Endothelial cell of umbilical vein (primary cell): ENCODE measurements at places on chromosomes 5 and 9.
A peak's percentile ranks its signal among the peaks of the same experiment; 100 is the strongest.

GRCh38 chr5:55033568-55033967, 9.5 kb downstream of the GZMK start:
- DNase-seq = no peak

- DNase-seq = no peak
Measured at GRCh38 chr5:15914638-15915037, 265.0 kb downstream of the MARCHF11 start.

DNA sequence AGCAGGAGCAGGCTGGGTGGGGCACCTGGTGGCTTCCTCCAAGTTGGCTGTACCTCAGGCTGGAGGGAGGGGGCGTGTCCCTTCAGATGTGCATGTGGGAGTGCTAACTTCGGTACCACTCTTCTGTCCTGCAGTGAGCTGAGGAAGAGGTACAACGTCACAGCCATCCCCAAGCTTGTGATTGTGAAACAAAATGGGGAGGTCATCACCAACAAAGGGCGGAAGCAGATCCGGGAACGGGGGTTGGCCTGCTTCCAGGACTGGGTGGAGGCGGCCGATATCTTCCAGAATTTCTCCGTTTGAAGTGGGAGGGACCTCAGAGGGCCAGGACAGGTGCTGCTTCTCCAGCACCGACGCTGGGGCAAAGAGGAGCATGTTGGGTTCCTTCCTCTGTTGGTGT, 9.3 kb downstream of the NXNL2 start:
- DNase-seq = peak; percentile 5

DNA sequence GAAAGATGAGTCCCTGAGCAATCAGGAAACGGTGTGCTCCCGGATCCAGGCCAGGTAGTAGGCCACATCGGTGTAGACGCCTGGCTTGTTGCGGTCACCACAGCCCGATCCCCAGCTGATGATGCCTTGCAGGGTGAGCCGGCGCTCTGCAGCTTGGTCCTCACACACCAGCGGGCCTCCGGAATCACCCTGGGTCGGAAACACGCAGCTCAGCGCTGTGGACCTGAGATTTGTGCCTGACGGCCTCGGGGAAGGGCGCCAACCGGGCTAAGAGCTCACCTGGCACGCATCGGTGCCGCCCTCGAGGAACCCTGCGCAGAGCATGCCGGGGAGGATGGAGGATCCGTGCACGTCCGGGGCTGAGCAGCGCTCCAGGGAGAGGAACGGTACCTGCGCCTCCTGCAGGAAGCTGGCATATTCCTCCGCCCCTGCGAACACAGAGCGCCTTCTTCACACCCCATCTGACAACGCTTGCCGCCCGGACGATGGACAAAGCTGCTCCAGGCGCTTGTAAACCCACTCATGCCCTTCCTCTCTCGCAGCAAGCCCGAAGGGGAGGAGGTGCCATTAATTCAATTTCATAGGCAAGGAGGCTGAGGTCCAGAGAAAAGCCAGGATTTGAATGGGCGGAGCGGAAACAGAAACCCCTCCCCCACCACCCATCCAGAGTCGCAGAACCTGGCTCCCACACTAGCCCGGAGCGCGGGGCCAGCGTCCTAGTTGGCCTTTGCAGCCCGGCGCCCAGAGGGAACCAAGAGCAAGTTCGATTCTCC, 2.0 kb upstream of the PFN3 start:
- DNase-seq = no peak

DNA sequence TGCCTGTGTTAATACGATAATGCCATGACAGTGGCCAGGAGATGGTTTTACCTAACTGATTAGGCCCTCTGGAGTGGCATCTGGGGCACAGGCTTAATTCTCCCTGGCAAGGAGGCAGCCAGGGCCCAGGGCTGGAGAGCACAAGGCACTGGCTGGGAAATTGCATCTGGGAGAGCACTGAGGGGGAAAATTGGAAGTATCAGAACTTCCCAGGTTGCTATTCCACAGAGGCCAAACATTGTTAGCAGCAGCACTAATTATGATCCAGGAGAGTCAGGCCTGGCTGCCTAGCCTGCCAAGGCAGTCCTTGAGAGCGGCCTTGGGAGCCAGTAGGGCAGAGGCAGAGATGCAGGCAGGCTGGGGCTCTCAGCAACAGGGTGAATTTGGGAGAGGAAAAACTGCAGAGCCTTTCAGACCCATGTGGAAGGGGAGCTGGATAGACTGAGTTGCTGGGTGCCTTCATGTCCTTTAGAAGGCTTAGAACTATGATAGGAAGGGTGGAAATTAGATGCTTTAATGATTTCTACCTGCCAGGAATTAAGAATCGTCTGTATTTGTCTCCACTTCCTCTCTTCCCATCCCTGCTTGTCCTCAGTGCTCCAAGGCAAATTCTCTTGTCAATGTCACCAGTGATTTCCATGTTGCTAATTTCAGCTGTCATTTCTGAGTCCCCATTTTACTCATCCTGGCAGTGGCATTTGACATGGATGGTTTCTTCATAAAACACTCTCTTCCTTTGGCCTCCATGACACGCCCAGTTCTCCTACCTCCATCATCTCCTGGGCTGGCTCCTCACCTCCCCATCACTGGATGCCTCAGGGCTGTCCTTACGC, 56.1 kb upstream of the HSPA9 start:
- DNase-seq = no peak

- DNase-seq = no peak
Measured at GRCh38 chr5:25713259-25713658, 1068.5 kb upstream of the CDH10 start.

GRCh38 chr9:98222885-98223691, 30.7 kb upstream of the CORO2A start:
- DNase-seq = peak; percentile 32

GRCh38 chr9:71112866-71113265, 8.6 kb downstream of the TRPM3 start:
- no peak for DNase-seq

DNA sequence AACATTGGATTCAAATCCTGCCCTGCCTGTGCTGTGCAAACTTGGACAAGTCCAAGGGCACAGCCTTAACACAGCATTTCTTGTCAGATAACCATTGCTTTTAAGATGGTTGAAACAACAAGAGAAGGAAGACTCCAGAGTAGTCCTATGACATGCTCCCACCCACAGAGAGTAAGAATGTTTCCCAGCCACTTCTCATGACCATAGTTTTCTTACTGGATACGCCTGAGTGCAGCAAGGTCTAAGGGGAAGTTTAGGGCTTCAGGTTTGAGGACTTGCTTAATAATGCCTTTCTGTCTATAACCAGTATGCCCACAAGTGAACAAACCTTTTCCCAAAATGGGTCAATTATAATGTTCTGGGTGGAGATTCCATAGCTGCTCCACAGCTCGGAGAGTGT, 126.4 kb downstream of the SLF1 start:
- no peak for DNase-seq

- DNase-seq = no peak
Measured at GRCh38 chr5:56350011-56350596, 117.0 kb upstream of the ANKRD55 start.

DNA sequence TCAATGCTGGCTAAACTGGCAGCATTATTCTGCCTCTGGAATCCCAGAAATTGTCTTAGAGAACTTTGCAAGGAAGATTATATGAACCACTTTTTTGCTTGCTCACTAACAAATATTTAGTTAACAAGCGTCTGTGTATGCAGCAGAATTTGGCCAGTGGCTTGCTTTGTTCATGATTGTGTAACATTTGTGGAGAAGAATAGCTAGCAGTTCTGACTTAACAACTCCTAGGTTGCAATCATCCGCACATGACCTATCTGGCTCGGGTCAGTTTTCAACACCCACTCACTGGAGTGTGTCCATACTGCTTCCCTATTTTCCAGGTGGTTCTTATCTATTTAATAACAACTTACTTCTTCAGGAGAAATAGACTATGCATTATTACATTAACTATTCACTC, 98.5 kb downstream of the SNX18 start:
- no peak for DNase-seq

- no peak for DNase-seq
Measured at GRCh38 chr9:33463151-33463550, 10.6 kb downstream of the NOL6 start.

- DNase-seq = no peak
Measured at GRCh38 chr9:16282216-16282615, 588.3 kb downstream of the BNC2 start.

GRCh38 chr5:128123936-128124335, 40.4 kb downstream of the SLC12A2 start:
- no peak for DNase-seq

DNA sequence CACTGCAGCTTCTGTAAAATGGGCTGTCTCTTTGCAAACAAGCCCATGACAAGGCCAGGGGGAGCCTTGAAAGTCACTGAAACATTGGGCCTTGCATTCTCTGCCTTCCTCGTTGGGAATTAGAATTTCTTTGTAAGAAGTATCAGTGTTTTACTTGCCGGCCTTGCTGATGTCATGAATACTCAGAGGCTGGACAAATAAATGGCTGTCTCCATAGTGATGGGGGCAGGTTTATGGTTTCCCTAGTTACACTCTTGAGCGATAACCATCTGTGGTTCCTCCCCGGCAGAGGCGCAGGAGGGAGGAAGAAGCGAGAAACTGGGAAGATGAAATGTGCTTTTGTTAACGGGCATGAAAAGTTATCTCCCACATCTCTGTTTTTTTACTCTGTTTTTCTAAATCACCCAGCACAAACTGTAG, 272.7 kb upstream of the PANK3 start:
- DNase-seq = peak; percentile 24

DNA sequence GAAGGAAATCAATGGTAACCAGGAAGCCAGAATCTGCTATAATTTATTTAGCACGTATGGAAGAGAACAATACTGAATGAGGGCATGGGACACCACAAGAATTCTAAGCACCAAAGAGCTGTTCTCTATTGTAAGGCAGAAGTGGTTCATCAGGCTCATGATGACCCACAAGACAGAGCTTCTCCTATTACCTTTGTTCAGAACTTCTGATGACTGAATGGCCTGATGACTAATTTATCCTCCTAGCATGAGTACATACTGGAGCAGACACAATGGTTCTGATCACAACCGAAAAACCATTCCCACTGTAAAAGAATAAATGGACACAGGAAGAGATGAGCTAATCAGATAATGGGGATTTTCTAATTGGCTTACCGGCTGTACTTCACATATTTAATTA, 329.8 kb upstream of the PDE4D start:
- no peak for DNase-seq

- no peak for DNase-seq
Measured at GRCh38 chr5:139880416-139881142, 85.0 kb downstream of the PSD2 start.

DNA sequence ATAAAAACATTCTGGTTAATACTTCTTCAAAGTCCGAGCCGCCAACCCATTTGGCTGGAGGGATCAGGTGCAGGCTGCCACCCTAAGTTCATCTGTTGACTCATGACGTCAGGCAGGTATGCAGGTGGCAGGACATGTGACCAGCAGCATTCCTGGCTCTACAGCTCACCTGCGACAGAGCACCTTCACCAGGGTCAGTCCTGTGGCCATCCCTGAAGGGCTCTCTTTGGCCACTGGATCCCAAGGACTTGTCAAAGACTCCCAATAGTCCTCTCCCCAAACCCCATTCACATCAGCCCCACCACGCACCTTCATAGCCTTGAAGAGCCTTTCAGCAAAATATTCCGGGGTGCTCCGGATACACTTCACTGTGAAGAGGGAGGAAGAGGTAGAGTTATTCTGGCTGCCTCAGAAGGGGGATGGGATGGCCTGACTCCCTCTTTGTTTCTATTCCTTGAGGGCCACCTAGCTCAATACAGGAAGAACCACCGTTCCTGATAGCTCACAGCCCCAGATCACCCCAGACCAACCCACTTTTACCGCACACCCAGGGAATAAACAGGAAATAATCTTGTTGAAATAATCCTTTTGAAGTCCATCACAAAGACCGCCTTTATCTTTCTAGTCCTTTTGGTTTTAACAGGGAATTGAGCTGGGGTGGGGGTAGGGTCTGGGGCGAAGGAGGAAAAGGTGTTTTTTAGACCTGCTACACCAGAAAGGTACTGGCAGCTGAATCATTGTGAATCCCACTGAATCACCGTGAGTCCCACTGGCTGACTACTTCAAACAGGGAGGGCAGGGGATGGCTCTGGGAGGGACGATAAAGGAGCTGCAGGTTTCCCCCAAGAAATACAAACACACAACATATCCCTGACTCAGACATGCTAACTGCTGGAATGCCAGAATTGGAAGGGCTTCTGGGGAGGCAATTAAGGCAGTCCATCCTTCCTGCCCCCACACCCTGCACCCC, 26.4 kb downstream of the ANXA6 start:
- no peak for DNase-seq

GRCh38 chr9:93149361-93149760, 15.3 kb upstream of the NINJ1 start:
- peak; percentile 18 for DNase-seq

DNA sequence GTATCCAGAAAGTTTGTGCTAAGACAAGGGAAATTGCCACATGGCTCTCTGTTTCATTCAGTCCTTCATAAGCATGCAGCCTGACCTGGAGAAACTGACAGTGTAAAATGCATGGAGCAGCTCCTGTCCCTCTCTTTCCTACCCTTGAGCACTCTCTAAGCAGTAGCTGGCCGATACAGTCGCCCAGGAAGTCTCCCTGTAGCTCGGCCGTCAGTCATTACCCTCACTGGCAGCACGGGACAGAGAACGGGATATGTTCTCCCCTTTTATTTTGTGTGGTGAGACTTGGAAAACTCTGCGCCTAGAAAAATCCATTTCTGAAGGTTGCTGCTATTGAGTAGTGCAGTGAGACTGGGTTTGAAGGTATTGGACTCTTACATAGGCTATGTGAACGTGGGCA, 56.8 kb upstream of the KCNMB1 start:
- no peak for DNase-seq

- DNase-seq = no peak
Measured at GRCh38 chr5:117568622-117569021, 994.0 kb upstream of the SEMA6A start.

DNA sequence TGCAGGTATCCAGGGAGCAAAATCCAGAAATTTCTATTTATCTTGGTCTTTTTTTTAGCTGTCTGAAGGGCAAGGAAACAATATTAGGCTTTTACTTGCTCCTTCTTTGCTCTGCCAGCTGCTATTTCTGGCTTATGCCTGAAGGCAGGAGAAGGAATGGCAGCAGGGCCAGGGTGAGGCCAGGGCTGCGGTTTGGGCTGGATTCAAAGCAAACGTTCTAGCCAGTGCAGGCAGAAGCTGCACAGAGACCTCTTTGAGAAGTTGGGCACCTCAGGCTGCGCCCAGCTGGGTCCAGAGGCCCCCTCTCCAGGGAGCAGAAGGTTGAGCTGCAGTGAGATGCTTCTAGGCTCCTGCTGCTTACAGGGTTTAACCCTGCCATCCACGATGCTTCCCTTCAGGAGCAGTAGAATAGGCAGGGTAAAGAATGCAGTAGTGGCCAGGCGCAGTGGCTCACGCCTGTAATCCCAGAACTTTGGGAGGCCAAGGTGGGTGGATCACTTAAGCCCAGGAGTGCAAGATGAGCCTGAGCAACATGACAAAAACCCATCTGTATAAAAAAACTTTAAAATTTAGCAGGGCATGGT, 201.2 kb downstream of the ADCY2 start:
- DNase-seq = no peak
